ENCODE measurements at places on chromosomes 1 and 21. TPM values are rescaled to one million over a fixed set of nuclear protein-coding genes. Genes with fewer than 3 reads are reported as not detected.

The CD101 gene
- total RNA-seq, result 2.4 TPM

The PTGFR gene
- 44.3 TPM for total RNA-seq

The KRTAP13-2 gene
- not detected for total RNA-seq

DNA sequence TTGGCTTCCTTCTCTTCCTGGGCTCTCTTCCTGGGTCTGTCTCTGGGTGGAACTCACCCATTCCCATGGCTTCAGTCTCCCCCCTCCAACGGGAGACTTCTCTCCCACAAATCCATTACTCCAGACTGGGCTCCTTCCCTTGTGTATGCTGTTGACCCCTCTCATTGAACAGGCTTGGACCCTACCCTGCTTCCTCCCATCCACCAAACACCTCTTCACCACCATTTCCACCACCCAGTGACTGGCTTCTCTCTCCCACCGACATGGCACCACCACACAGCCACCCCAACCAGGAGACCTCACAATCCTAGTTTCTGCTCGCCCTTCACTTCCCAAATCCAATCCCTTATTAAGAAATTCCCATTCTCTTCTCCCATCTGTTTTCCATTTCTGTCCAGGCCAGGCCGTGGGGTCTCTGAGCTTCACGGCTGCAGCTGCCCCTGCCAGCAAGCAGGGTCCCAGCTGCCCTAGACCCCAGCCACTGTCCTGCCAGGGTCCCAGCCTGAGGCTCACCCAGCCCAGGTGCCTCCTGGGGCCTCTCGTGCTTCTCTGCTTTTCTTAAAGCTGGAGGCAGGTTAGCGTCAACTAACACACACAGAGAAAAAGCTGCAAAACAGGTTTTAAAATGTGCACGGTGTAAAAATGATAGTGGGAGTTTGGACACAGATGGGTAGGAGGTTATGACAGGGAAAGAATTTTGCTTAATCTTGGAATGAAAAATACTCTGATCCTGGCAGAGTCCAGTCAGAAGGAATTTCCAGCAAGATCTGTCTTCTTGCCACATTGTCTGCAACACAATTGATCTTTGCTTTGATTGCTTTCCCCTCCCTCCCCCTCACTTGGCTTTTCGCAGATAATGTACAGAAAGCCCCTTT is 383.8 kb upstream of the VAMP3 start:
- no peak overlapping the region for H3K4me3 ChIP-seq
- no peaks in the 10 kb centered on the region for H3K4me1 ChIP-seq
- DNase-seq, result peak; percentile 41
- no peak overlapping the region for H3K27ac ChIP-seq
- no peaks in the 10 kb centered on the region for H3K27me3 ChIP-seq

DNA sequence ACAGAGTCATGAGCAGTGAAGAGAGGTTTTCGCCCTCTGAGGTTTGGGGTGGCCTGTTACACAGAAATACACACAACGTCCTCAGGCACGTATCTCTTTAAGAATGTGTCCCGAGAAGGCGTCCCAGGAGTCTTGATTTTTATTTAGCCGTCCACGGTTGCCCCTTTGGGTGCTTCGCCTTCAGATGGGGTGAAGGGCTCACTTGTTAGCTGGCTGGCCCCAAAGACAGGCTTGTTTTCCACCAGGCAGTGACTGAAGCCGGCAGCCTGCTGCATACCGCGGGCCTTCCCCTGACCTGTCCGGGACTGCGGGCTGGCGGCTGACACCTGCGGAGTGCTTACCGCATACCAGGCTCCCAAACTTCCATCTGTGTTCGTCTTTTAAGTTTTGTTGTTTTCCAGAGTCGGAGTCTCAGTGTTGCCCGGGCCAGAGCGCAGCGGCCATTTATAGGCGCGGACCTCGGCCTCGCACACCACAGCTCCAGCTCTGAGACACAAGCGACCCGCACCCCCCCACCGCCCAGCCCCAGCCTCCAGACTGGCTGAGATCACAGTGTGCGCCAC is 1.6 kb upstream of the ADARB1 start:
- H3K27me3 ChIP-seq, result no peaks in the 10 kb centered on the region
- DNase-seq, result peak; percentile 75
- H3K27ac ChIP-seq, result no peak overlapping the region
- H3K4me1 ChIP-seq, result no peaks in the 10 kb centered on the region
- no peaks in the 10 kb centered on the region for H3K36me3 ChIP-seq

DNA sequence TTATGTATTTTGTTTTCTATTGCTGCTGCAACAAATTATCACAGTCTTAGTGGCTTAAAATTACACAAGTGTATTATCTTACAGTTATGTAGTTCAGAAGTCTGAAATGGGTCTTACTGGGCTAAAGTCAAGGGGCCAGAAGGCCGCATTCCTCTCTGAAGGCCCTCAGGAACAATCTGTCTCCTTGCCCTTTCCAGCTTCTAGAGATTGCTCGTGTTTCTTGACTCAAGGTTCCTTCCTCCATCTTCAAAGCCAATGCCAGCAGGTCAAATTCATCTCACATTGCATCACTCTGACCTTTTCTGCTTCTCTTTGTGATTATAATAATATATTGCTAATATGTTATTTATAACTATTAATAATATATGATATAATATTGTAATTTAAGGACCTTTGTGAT is 97.1 kb downstream of the DIRAS3 start:
- no peak overlapping the region for H3K4me3 ChIP-seq
- peaks cover 3% of the 10 kb centered on the region for H3K4me1 ChIP-seq
- DNase-seq, result no peak
- no peak overlapping the region for H3K27ac ChIP-seq

- DNase-seq, result no peak
- H3K4me1 ChIP-seq, result no peaks in the 10 kb centered on the region
These were observed 118.2 kb downstream of the RIPK4 start for GRCh38 chr21:41648591-41649031.
